ENCODE measurements at places on chromosomes 3 and 15.

DNA sequence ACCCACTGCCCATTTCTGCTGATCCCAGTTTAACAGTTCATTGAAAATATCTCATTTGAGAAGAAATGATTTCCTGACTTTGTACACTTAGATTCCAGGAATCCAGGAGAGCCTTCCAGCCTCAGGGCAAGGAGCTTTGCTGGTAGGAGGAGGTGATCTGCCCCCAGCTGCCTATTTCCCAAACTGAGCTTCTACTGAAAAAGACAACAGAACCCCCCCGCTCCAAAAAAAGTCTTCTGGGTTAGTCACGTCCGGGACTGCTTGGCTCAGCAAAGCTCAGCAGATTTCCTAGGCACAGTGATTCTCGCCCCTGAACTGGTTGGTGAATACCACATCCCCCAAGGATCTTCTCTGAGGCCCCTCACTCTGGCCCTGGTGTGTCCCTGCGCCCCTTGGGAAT lies 13.1 kb downstream of the SLC6A6 start:
- no peak for DNase-seq

- no peak for DNase-seq
Observed at GRCh38 chr3:101084404-101084803, 91.2 kb upstream of the ABI3BP start.

GRCh38 chr3:110106805-110107204 lies 769.5 kb upstream of the DPPA4 start:
- DNase-seq, result no peak

DNA sequence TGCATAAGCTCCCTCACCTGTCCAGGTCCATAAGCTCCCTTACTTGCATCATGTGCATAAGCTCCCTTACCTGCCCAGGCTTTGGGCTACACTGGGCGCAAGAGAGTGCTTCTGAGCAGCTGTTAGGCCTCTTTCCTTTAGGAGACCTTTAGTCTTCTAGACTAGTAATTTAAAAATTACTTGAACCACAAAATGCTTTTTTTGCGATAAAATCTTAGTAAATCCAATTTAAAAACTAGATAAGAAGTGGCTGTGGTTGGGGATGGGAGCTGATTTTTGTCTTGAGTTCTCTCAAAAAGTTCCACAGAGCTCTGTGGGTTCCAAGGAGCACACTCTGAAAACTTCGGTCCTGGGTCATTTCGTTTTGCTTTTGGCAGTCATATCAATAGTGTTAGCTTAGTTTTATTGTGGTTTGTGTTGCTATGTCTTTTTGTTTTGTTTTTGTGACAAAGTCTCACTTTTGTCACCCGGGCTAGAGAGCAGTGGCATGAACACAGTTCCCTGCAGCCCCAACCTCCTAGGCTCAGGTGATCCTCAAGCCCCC lies 6.7 kb downstream of the CEMIP start:
- no peak for DNase-seq
